Suppressor macrophage treated with lipopolysaccharide for 4 hours (primary cell): ENCODE measurements at places on chromosomes 7 and 10.
A peak's percentile ranks its signal among the peaks of the same experiment; 100 is the strongest.

- DNase-seq = no peak
These were observed 97.9 kb downstream of the DOCK1 start for GRCh38 chr10:127003032-127003685.

- no peak for DNase-seq
These were observed 32.7 kb upstream of the FZD8 start for GRCh38 chr10:35674843-35675242.

GRCh38 chr7:80659120-80660055, 20.9 kb downstream of the CD36 start:
- DNase-seq = peak; percentile 67

DNA sequence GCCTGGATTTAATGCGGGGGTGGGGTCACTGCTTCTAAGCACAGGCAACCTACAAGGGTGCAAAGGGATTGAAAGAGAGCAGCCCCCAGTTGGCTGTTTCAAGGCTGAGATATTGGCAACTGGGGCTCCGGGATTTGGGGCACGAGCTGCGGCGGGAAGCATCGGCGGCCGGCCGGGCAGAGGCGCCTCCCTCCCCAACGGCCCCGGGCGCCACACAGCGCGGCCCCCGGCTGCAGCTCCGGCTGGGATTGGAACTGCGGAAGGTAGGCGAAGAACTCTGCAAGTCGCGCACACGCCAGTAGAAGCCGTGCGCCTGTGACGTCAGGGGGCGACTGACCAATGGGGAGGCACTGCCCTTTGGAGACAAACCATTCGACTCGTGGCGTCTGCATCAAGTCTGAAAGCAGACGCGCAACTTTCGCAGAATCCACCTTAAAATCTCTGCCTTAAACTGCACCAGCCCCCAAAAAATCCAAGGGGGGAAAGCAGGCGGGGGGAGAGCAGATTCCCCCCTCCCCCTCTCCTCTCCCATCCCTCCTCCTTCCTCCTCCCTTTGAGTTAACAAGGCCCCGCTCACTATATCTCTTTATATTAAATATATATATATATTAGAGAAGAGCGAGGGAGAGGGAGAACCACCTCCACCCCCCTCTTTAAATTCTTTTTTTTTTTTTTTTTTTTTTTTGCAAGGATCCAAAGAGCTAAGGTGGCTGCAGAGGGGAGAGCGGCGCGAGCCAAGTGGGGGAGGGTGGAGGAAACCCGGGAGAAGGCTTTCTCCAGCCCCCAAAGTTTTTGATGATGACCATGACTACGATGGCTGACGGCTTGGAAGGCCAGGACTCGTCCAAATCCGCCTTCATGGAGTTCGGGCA, at the start of gene DLX6:
TSS of gene DLX6 (plus strand) at position 371 of the 872 bp plus-strand sequence. CDS start at position 796, 425 bp downstream.
- DNase-seq = no peak

- DNase-seq = peak; percentile 68
These were observed 70.2 kb upstream of the CUX1 start for GRCh38 chr7:101747053-101747878.
